GM23338 (cell line): ENCODE measurements at places on chromosomes 3 and 15.

GRCh38 chr3:65625305-65625704, 413.4 kb downstream of the MAGI1 start:
- DNase-seq: no peak

- no peak for DNase-seq
These were observed 54.7 kb downstream of the IGF2BP2 start for GRCh38 chr3:185770109-185770508.

DNA sequence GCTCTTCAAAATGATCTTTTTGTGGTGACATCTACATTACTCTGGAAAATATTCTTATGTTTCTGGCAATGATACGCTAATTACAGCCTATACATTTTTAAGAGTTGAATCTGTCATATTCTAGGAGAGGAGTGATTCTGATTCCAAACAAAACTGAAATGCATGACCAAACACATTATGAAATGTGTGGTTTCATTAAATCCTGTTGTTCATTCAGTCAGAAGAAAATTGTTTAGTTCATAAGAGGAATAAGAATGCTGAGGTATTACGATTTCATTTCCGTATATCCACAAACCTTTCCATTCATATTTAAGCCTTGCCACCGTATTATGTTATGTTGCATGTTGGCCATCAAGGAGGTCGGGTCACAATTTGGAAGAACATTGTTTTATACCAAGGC, 345.1 kb downstream of the FEZF2 start:
- DNase-seq: no peak

- DNase-seq: no peak
These were observed 468.0 kb upstream of the GBE1 start for GRCh38 chr3:82229397-82229796.

DNA sequence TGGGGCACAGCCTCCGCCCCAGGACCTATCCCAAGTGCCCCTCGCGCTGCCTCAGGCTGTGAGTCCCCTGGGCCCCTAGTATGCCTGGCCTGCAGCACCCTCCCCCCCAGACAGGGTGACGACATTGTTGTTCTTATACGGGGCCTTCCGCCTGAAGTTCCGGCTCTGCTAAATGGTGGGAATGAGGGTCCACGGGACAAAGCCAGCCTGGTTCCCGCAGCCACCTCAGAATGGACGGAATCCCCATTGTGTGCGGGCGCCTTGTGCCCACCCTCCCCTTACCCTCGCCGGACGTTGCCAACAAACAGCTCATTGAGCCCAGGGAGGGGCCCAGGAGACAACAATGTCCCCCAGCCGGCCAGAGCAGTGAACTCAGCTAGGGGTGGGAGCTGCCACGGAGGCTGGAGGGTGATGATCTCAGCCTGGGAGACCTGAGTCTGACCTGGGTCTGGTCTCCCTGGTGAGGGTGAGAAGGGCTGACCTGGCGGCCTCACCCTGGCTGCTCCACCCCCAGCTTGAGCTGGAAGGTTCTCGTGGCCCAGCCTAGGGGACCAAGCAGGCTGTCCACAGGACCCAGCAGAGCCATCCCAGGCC, 10.2 kb upstream of the DLL4 start:
- DNase-seq: no peak

- no peak for DNase-seq
These were observed 18.9 kb downstream of the IL1RAP start for GRCh38 chr3:190532731-190533203.

DNA sequence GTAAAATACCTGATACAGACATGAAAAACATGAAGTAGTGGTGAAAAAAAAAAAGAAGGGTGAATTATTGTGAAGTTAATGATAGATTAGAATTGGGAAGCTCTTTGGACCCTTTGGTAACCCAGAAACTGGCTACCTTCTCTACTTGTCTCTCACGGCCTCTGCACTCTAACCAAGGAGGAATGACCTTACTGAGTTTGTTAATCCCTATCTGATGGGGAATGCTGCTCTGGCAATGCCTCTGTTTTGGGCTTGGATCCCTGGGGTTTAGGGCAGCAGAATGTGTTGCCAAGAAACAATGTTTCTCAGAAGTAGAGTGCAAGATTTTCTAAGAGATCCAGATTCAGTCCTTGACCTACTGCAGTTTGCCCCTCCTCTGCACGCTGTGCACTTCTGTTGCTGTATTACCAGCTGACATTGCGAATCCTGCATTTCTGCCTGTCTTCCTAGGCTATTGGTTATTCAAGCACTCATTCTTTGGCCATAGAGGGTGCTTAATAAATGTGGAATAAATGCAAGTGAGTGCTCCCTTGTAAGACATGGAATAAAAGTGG, 49.2 kb upstream of the MAP3K13 start:
- no peak for DNase-seq

GRCh38 chr15:40255033-40255432, 16.2 kb downstream of the PAK6 start:
- DNase-seq: no peak

GRCh38 chr3:98972155-98972554, 70.7 kb upstream of the DCBLD2 start:
- DNase-seq: no peak

DNA sequence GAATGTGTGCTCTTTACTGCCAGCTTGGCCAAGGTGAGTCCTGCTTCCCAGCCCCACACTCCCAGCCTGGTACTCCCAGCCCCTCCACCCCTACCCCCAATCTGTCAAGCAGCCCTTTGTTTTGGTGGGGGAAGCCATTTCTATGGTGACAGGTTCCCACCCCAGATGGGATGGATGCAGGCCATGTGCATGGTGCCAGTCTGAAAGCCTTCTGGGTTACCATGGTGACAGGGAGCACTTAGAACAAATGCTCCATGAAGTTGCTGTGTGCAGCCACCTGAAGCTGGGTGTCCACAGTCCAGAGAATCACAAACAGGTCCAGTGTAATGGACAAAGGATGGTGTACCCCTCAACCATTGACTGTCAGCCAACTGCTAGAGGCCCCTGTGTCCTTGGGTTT, 19.1 kb upstream of the VILL start:
- no peak for DNase-seq

- no peak for DNase-seq
These were observed 604 bp downstream of the CCPG1 start for GRCh38 chr15:55407498-55408011.

GRCh38 chr3:50173685-50174516, 17.5 kb upstream of the GNAT1 start:
- peak; percentile 65 for DNase-seq

- DNase-seq: no peak
These were observed 3.6 kb downstream of the RAD18 start for GRCh38 chr3:8959668-8960067.

GRCh38 chr3:20575146-20575545, 389.1 kb upstream of the SGO1 start:
- DNase-seq: no peak

DNA sequence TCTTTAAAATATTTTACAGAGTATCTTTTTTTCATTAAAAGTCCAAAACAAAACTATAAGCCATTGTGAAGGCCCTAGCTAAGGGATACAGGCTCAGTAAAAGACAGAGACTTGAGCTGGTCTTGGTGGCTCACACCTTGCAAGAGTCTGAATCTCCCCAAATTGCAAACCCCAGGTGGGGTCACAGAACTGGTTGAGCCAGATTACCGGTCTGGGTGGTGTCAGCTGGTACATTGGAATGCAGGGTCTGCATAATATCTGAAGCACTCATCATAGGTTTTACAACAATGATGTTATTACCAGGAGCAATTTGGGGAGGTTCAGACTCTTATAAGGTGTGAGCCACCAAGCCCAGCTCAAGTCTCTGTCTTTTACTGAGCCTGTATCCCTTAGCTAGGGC, 201.2 kb upstream of the ARPP21 start:
- DNase-seq: peak; percentile 12

- DNase-seq: peak; percentile 11
These were observed 22.6 kb upstream of the MTMR10 start for GRCh38 chr15:31013863-31014607.

- no peak for DNase-seq
These were observed 89.3 kb downstream of the LPP start for GRCh38 chr3:188243124-188243795.

DNA sequence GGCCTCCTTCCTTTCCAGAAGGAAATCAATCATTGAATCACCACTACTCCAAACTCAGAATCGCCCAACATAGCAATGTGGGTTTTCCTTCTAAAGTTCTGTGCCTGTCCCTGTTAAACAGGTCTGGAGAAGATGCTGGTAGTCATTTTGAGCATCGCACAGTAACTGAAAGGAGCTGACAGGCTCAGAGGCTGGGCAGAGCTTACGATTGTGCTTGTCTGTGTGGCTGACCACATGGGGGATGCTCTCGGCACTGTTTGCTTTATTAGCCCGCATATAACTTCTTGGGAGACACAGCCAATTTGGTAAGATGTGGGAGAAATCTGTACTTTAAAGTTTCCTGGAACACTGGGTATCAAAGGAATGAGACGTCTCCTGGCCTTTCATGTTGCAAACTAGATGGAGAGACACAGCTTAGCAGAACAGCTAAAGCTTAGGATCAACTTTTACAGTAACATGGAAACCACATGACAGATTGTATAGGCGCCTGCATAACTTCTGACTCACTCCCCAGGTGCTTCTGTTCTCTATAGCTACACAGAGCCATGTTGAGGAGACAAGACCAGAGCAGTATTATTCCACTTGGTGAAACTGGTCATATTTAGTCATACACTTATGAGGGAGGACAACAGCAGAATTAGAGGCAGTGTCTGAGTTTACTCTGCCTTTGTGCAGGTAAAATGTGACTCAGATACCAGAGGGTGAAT, 374.1 kb downstream of the RORA start:
- DNase-seq: no peak
